ENCODE measurements at places on chromosomes 2 and 18. TPM values are rescaled to one million over a fixed set of nuclear protein-coding genes. Genes with fewer than 3 reads are reported as not detected.

DNA sequence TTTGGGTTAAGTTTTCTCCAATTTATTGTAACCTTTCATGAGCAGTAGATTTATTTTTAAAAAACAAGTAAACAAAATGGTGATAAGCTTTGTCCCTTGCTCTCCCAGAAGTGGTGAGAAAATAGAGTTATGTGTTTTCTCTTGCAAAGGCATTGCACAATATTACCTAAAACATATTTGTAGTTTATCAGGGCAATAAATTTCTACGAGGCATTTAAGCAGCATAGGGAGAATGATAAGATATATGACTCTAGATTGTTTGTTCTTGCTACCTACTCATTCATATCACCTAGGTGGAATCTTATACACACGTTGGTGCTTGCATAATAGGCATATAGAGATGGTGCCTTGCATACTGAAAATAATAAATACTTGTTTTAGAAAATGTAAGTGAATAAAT is 201.7 kb downstream of the MYO1B start:
- no peak for DNase-seq
- no peaks in the 10 kb centered on the region for H3K36me3 ChIP-seq
- no peaks in the 10 kb centered on the region for H3K27me3 ChIP-seq
- no peaks in the 10 kb centered on the region for H3K4me1 ChIP-seq
- H3K27ac ChIP-seq = no peak overlapping the region

The GKN1 gene
- not detected for total RNA-seq

- no peaks in the 10 kb centered on the region for H3K4me1 ChIP-seq
- no peak overlapping the region for H3K27ac ChIP-seq
- H3K4me3 ChIP-seq = no peak overlapping the region
- no peaks in the 10 kb centered on the region for H3K27me3 ChIP-seq
- H3K36me3 ChIP-seq = no peaks in the 10 kb centered on the region
Measured at GRCh38 chr18:7668392-7668791, 101.3 kb downstream of the PTPRM start.

The MAPK4 gene
- total RNA-seq = not detected

The NEU2 gene
- total RNA-seq = not detected

- H3K4me1 ChIP-seq = peaks cover 33% of the 10 kb centered on the region
- H3K36me3 ChIP-seq = no peaks in the 10 kb centered on the region
- no peaks in the 10 kb centered on the region for H3K27me3 ChIP-seq
- H3K4me3 ChIP-seq = no peak overlapping the region
Measured at GRCh38 chr2:223696719-223697118, 94.6 kb upstream of the SCG2 start.

GRCh38 chr18:12394428-12394827 is 13.3 kb upstream of the PRELID3A start:
- H3K4me1 ChIP-seq = peaks cover 5% of the 10 kb centered on the region
- H3K4me3 ChIP-seq = no peak overlapping the region
- no peak for DNase-seq
- H3K27ac ChIP-seq = no peak overlapping the region
- no peaks in the 10 kb centered on the region for H3K36me3 ChIP-seq

DNA sequence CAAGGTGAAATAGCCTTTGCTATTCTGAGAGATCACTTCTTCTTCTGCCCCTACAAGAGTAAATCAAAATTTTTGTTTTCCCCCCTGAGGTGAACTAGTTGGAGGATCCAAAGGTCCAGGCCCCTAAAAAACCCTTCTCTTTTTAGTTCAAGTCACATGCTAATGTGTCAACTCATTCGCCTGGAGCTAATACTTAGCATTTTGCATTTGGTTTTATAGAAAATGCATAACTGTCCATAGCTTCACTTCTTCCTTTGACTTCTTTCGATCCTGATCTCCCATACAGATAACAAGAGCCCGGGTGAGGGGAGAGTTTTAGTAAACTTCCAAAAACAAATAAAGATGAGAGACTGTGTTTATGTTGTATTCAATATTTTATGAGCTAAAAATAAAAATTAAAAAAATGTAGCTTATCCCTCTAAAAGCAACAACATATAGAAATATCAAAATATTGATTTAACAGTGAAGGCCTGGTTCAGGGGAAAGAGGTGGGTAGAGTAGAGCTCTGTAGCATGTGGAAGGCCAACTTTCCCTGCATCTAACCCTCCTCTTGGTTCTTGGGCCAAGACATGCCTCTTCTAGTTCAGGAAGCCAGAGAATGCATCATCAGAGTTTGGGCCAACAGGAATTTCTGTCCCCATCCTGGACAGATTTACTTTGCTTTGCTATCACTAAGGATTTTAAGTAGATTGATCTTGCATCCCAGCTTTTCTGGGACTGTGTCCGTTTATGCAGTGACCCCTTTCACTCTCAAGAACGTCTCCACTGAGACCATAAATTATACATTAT is 333.8 kb downstream of the ALK start:
- H3K4me1 ChIP-seq = no peaks in the 10 kb centered on the region
- H3K27ac ChIP-seq = no peak overlapping the region
- H3K27me3 ChIP-seq = peaks cover 35% of the 10 kb centered on the region
- no peak for DNase-seq
- H3K4me3 ChIP-seq = no peak overlapping the region
- no peaks in the 10 kb centered on the region for H3K36me3 ChIP-seq

- H3K27me3 ChIP-seq = no peaks in the 10 kb centered on the region
- no peaks in the 10 kb centered on the region for H3K36me3 ChIP-seq
- no peak overlapping the region for H3K4me3 ChIP-seq
- no peak for DNase-seq
- no peak overlapping the region for H3K27ac ChIP-seq
- H3K4me1 ChIP-seq = no peaks in the 10 kb centered on the region
Measured at GRCh38 chr2:184268900-184269477, 329.3 kb upstream of the ZNF804A start.

- no peaks in the 10 kb centered on the region for H3K36me3 ChIP-seq
- no peak overlapping the region for H3K4me3 ChIP-seq
- DNase-seq = peak; percentile 34
- no peaks in the 10 kb centered on the region for H3K27me3 ChIP-seq
- H3K27ac ChIP-seq = no peak overlapping the region
Measured at GRCh38 chr2:99066075-99066958, 75.2 kb upstream of the C2orf15 start.

DNA sequence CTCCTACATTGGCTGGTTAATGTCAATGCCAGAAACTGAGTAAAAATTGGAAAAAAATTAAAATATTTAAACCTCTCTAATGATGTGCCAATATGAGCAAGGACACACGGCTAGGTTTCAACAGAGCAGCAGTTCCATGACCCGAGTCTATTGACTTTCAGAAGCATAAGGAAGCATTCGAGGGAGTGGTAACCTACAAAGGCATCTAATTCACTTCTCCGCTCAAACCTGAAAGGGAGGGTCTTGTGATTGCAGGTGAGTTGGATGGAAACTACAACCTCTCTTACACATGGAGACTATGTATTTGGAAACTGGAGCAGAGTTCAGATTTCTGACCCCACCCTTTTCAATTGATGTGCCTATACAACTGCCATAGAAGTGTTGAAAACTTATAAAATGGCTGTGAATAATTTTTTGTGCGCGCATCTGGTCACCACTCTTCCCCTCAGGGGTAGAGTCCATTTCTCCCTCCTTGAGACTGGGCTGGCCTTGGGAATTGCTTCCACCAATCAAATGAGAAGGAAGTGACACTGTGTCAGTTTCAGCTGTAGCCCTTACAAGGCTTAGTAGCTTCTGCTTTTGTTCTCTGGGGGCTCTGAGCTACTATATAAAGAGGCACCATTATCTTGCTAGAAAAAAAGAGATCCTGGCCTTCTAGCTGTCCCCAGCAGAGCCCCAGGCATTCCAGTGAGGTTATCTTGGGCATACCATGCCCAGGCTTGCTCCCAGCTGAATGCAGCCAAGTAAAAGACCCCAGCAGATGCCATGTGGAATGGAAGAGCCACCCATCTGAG is 278.0 kb downstream of the EPHA4 start:
- H3K27ac ChIP-seq = no peak overlapping the region
- no peaks in the 10 kb centered on the region for H3K36me3 ChIP-seq
- no peak overlapping the region for H3K4me3 ChIP-seq
- no peaks in the 10 kb centered on the region for H3K4me1 ChIP-seq
- H3K27me3 ChIP-seq = no peaks in the 10 kb centered on the region
- DNase-seq = no peak

DNA sequence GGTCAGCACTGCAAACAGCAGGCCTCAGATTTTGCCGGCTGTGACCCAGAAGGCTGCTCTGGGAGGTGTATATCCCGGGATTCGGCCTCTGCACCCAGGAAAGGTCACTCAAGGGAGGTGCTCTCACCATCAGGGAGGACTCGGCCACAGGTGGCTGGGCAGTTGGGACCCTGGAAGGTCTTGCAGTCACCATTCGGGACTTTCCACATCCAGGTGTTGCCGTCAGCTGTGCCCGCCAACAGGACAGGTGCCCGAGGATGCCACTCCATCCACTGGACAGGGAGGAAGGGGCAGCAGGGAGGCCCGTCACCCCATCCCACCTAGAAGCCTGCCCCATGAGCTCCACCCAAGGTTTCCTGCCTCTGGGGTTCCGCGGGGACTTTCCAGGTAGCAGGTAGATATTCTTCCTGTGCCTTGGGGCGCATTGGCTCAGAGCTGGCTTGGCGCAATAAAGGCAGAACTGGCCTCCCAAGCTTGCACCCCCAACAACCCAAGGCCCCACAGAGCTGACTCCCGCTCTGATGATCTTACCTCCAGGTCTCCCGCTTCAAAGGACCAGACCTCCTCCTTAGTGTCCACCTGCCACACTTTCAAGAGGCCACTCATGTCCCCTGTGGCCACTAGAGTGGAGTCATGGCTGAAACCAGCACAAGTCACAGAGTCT is 3.5 kb downstream of the AAMP start:
- no peak overlapping the region for H3K27ac ChIP-seq
- no peak for DNase-seq
- no peaks in the 10 kb centered on the region for H3K27me3 ChIP-seq
- no peak overlapping the region for H3K4me3 ChIP-seq
- H3K36me3 ChIP-seq = peaks cover 7% of the 10 kb centered on the region

Measured in PC-9 (cell line).